ENCODE measurements at places on chromosomes 4 and X.

DNA sequence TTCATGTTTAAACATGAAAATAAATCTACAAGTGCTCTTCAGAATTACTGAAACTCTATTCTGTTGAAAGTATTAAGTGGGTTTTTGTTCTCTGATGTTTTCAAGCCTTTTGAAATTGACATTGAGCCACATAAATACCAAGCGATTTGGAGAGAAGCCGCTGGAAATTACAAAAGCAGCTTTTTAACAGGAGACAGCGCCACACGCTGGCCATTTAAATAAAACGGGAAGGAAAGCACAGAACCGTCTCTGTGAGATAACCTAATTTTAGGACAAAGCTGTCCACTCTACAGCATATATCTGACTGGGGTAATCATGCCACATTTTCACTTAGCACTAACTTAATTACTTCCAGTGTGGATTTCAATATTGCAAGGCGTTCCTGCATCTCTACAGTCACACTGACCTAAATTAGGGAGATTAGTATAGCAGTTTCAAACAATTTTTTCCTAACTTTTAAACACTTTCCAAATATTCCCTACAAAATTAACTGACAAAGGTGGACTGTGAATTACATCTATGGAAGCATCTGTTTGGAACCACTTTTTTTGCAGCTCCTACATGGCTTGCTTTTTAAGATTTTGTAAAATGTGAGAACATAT lies 6.8 kb upstream of the ANOS1 start:
- DNase-seq = no peak

- no peak for DNase-seq
These were observed 12.0 kb downstream of the PLCXD1 start for GRCh38 chrX:292900-293897.

DNA sequence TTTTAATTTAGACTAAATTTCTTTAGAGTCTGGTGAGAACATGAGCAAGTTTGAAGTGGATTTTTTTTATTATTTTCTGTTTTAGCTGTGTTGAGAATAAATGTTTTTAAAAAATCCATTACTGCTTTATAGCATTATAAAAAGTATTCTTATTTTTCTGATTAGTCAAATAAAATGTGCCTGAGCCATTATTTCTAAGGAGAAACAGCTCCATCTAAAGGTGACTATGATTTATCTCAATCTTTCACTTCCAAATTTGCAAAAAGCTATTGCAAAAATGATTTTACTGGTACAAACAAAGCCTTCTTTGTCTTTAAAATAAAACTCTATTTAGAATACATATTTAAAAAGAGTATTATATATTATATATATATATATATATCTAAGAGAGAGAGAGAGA lies 959.2 kb downstream of the FAM133A start:
- DNase-seq = no peak

GRCh38 chr4:137116144-137116543 lies 416.1 kb downstream of the PCDH18 start:
- DNase-seq = no peak

DNA sequence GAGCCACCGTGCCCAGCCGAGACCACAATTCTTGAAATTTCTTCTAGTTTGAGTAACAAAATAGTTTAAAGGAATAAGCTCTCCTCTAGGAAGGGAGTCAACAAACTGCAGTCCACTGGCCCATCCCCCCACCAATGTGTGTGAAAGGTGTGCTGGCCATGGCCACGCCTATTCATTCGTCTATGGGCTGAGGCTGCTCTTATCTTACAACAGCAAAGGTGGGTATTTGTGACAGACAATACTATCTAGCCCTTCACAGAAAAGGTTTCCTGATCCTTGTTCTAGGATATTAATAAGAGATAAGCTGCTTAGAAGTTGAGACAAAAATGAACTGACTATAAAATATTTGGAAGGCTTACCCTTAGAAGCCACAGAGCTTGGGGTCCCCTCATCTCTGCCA lies 41.2 kb downstream of the BEND2 start:
- DNase-seq = no peak

DNA sequence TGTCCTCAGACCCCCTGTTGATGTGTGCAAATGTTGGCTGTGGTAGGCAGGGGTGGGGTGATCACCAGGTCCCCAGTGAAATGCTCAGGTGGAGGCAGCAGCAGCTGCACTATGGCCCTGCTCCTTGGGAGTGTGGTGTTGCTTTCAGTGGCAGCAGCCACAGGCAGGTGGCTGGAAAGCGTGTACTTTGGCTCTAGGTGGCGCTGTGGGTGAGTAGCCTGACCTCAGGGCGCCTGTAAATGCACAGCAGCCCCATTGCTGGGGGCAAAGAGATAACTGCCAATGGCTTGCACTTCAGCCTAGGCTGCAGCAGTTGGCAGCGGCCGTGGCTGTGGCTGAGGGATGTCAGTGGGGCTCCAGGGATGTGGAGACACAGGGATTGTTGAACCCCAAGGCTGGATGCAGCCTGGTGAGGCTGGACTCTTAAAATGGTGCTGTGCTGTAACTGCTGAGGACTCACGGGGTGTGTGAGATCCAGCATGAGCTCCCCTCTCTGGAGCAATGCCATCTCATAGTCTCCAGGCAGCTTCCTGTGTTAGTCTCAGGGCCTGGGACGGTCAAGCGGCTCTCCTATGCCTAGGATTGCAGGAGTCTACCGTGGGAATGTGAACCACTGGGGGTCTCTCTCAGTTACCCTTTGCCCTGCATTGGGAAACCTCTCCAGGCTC lies 421.7 kb upstream of the HTR2C start:
- DNase-seq = no peak

DNA sequence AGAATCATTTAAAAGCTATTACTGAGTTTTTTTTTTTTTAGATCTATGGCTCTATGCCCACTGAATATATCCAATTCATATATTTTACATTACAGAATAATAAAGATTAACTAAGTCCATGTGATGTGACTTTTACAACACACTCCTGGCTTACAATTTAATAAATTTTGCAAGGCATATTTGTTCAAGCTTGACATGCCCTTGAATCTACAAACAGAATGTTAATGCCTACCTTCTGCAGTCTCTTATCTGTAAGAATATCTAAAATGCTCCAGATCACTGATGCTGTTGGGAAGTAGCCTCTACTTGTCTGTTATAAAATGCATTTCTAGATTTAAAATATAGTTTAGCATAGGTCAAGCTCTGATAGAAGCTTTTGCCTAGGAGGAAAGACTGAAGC lies 100.7 kb upstream of the RASGEF1B start:
- DNase-seq = no peak

DNA sequence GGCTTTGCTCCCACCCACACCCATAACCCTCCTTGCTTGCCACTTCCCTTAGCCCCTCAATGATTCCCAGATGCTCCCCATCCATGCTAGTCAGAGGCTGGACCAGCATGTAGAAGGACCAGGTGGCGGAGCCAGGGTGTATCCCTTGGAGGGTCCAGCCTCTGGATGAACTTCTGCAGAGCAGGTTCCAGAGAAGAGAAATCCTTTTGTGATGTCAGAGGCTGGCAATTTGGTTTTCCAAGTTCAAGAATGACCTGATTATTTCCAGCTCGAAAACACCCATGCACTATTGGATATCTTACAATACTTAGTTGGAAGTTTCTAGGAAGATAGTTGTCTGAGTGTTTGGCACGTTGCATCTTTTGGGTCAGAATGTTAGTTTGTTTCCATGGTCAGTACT lies 168.3 kb upstream of the RPS6KA3 start:
- DNase-seq = no peak

DNA sequence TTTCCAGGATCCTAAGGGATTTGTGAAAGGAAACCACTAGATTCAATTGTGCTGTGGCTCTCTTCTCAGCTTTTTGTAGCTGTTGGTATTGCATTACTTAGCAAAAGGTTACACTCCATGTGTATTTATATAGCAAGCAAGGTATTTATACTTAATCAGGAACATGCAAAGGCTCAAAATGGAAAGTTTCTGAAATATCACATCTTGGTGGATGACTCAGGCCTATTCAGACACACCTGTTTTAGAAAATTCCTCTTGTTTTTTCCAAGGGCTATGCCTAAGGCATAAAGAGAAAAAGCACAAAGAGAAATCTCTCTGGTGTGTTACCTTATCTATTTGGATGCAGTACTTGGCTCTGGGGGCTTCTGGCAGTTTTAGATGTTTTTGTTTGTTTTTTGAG lies 144.4 kb upstream of the GALNT7 start:
- no peak for DNase-seq

DNA sequence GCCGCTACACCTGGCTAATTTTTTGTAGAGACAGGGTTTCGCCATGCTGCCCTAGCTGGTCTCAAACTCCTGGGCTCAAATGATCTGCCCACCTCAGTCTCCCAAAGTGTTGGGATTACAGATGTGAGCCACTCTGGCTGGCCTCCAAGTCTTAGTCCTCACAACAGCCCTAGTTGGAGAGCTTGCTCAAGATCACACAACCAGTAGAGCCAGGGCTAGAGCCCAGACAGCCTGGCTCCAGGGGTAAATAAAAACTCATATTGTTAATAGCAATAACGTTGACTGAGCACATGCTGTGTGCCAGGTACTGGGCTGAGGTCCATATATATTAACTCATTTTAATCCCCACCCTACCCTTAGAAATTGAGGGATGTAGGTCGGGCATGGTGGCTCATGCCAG lies 7.3 kb upstream of the JAKMIP1 start:
- DNase-seq = no peak
